ENCODE measurements at places on chromosomes 4 and X.

GRCh38 chr4:185341841-185342240 is 53.9 kb downstream of the LRP2BP start:
- no peak for DNase-seq

DNA sequence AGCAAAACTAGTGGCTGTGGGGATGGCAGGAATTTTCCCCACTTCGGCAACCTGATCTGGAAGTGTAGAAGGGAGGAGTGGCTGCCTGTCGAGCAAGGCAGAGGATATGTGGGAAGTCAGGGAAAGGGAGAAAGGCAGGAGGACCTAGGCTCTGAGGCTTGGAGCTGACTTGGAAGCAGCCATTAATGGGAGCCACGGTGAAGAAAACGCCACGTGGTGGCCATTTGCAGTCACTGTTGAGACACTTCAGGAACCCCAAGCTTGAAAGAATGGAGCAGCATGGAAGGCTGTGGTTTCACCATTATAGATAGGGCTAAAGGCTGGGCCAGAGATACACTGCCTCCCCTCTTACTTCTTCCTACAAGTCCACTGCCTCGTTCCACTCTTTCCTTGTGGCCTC is 41.8 kb upstream of the MAML3 start:
- no peak for DNase-seq

DNA sequence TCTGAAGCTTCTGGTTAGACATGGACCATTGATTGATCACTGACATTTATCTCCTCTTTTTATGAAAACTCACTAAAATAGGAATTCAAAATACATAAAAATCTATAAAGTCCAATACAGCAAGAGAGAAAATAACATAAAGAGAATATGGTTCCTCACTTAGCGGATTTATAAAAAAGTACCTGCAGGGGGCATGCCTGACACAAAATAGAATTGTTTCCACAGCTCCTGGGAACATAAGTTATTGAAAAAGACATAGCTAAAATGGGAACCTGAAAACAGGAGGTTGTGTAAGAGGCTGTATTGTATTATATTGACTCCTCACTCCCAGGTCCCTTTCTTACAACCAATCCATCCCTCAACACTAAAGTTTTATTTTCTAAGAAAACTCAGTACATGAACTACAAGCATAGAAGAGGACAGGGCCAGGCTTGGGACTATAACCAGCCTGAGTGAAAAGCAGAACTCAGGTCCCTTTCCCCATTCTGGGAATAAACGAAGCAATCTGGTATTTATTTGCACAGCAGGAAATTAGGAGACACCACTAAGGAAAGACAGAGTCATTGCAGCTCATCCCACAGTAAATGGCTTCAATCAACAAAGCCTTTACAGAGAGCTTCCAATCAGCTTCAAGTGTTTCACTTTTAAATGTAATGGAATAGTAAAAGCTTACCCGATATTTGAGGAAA is 121.1 kb upstream of the NDST4 start:
- DNase-seq: no peak

DNA sequence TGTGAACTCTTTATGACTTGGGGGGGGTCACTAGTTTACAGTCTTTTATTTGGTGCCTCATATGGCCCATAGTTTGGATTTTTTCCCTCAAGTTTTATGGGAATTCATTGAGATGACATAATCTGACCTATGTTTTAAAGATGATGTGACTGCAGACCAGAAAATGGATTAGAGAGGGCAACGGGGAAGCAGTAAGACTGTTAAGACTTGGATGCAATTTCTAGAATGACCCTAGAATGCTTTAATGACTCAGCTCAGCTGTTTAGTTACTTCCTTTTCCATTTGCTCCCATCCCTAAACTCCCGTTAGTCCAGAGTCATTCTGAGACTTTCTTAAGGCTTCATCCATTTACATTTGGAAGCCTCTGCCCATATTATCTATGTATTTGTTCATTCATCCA is 59.9 kb upstream of the PDGFRA start:
- no peak for DNase-seq

GRCh38 chrX:31604629-31605221 is 532.9 kb upstream of the FTHL17 start:
- DNase-seq: no peak

DNA sequence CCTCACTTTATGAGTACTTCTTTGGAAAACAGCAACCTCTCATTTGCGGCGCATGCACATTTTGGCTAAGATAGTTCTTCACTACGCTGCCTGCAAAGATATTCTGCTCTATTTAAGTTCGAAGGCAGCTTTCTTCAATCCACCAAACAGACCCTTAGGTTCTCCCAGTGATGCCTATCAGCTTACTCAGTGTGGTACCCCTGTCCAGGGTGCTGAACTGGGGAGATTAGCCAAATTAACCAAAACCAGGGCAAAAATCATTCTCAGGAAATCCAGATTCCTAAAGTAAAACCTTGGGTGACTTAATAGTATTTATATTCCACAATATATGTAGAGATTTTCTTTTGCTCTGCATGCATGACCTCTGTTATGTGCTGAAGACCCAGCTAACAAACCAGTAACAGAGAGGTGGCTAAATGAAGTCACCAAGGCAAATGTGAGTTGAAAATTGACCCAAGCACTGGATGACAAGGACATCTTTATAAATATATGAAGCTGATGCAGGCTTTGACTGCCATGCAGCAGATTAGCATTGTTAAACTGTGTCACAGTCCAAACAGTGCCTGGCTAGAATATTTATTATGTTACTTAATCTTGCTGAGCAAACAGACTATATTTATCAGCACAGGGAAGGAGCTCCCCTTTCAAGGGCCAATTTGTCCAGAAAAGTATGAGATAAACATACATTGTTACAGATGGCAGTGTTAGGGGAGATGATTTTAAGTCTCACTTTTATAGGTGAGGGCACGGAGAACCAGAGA is 418.2 kb downstream of the STIM2 start:
- DNase-seq: no peak

DNA sequence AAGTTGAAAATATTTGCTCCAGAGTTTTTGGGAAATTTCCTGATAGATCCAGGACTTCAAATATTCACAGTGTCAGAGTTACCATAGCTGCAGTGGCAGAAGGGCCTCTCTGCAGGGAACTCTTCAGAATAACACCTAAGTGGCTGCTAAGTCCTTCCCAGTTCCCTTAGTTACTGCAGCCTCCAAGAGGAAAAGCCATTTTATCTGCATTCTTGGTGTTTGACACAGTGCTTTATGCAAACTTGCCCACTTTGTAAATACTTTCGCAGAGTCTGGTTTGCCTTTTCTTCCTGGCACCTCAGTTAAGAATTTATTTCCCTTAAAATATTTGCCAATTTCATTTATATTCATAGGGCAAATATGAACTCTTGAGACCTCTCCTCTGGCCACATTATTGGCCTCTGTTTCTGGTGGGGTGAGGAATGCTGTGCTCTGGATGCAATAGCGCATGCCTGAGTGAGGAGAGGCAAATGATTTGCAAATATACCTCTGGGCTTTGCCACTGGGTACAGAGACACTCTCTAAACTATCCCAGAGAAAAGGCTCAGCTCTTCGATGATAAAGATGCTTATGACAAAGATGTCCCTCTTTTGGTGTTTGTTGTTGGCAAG is 566.3 kb upstream of the NR3C2 start:
- DNase-seq: no peak

GRCh38 chr4:83217721-83218522 is 66.7 kb downstream of the COQ2 start:
- DNase-seq: peak; percentile 63

GRCh38 chr4:107094332-107094731 is 58.2 kb upstream of the DKK2 start:
- DNase-seq: no peak

GRCh38 chrX:30822068-30822681 is 66.9 kb downstream of the TAB3 start:
- no peak for DNase-seq

DNA sequence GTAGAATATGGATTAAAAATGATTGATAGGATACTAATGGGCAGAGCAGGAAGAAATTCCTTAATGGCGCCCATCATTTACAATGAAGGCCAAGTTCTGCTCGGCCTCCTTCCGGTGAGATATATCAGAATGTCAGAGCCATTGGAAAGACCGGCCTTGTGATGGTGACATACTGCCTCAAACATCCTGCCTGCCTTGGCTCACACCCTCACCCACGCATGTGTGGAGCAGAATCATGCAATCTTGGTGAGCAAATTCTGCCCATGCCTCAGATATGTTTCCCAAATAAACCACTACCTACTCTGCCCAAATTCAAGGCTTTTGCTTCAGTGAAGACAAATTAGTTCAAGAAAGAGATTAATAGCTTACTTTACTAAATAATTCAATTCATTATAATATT is 163.3 kb downstream of the MID1 start:
- no peak for DNase-seq

DNA sequence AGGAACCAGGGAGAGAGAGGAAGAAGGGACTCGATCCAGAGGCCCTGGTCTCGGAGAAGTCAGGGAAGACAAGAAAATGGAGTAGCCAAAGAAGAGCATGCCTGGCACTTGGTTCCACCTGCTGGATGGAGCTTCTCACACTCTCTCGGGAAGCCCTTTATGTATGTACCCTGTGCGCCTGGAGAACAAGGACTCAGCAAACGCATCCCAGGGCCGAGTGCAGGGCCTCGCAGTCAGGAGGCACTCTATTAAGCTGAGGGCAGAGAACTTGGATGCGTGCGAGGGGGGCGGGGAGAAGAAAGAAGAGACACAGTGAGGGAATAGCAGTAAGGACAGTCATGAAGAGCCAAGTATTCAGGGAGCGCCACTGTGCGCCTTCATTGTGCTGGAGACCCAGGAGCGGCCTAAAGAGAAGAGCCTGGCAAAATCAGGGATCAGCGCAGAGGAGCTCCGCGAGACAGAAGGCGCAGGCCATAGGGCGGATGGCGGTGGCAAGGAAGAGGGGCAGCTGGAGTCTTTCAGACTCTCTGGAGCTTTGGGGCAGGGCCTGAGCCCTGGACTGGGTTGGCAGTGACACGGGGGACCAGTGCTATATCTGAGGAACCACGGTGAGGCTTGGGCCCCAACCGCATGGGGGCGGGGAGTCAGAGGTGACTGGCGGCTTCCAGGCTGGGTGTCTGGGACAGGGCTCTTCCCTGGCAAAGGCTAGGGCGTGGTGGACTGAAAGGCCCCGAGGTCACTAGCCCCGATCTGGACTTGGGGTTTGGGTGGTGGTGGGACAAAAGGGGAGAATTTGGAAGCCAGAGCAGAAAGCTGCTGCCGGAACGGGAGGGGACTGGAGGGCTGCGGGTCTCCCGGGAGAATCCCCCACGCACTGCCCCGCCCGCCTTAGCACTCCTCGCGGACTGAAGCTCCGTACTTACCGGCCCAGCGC is 1.9 kb upstream of the SEPTIN6 start:
- no peak for DNase-seq

DNA sequence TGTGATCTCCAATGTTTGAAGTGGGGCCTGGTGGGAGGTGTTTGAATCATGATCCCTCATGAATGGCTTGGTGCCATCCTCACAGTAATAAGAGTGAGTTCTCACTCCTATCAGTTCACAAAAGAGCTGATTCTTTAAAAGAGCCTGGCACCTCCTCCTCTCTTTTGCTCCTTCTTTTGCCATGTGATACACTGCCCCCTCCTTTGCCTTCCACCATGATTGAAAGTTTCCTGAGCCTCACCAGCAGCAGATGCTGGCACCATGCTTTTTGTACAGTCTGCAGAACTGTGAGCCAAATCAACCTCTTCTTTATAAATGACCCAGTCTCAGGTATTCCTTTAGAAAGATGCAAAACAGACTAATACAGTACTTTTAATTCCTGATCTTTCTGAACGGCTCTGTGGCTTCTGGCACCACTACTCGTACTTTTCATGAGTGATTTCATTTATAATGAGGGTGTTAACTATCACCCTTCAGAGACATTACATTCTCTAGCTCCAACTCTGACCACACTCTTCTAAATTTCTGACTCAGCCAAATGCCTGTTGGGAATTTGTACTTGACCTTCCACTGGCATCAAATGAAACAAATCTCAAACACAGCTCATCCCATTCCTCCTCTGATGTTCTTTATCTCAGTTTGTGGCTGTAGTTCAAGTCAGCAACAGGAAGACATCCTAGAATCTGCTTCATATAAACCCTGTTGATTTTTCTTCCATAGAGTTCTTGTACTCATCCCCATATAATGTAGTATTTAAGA is 4.2 kb downstream of the UFSP2 start:
- DNase-seq: no peak

- no peak for DNase-seq
Measured at GRCh38 chr4:137648531-137648930, 116.2 kb upstream of the PCDH18 start.

Measured in activated CD4-positive, alpha-beta T cell treated with anti-CD3 and anti-CD28 coated beads for 4 hours (primary cell).